ENCODE measurements at places on chromosomes 2 and 18.

- DNase-seq = no peak
Measured at GRCh38 chr2:45649858-45650811, 1.3 kb upstream of the PRKCE start.

- peak; percentile 8 for DNase-seq
Measured at GRCh38 chr18:54828281-54828881, at the start of gene RAB27B. Gene RAB27B, plus strand, starts transcription at chr18:54828477. Its CDS starts 49,109 bp downstream, at chr18:54877586.

- no peak for DNase-seq
Measured at GRCh38 chr2:148875387-148876051, 492 bp downstream of the KIF5C start.

GRCh38 chr18:6591491-6591890 is 138.0 kb upstream of the ARHGAP28 start:
- no peak for DNase-seq

- DNase-seq = no peak
Measured at GRCh38 chr2:47129191-47129706, 25.9 kb downstream of the STPG4 start.

DNA sequence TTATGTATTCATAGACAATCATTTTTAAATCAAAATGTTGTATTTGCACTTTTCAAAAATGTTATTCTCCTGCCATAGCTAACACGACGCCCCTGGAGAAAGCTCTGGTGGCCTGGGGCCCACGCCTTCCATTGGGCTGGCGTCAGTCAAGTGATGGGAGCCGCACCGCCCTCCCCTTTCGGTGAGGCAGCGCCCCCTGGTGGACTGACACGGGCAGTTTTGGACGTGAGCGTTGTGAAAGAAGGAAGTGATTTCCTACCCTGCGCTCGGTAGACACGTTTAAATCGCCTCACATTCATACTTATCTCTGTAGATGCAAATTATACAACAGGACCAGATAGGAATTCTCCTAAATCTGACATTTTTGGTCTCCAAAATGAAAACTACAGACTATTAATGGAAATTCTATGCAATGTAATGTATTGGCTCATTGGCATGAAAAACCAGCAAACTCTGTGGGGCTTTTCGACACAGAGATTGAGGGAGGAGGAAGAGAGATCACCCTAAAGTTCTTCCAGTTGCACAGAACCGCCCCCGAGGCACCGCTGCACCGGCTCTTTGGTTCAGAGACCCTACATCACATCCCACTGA is 326.2 kb upstream of the SOX11 start:
- DNase-seq = peak; percentile 82

DNA sequence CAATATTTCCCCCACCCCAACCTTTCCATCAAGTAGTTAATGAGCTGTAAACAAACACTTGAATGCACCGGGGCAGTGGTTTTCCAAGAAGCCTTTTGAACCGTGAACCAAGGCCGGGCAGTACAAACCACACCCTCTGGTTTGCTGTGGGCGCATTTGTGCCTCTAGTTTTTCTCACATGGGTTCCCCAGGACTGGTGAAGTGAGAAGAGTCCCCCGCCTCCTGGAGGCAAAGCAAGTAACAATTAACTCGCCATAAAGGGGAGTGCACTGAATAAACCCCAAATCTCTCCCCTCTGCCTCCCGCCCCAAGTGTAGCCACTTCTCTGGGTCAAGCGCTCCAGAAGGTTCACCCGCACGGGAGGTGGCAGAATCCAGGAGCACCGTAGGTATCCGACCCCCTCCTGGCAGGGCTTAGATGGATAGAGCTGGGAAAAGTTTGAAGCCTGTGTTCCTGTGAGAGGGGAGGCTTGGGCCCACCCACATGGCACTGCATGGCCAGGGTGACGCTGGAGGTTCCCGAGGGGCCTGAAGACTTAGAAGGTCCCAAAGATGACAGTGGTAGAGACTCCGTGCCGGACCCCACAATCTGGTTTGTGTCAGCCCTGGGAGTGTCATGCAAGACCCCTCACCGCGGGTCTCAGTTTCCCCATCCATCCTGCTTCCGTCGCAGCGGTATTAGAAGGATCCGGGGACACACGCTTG is 182.2 kb downstream of the SMAD2 start:
- DNase-seq = no peak

GRCh38 chr2:63840081-63840784 is 1.5 kb upstream of the UGP2 start:
- DNase-seq = peak; percentile 83

- no peak for DNase-seq
Measured at GRCh38 chr2:72080286-72081145, 67.1 kb downstream of the CYP26B1 start.

- DNase-seq = no peak
Measured at GRCh38 chr2:99960291-99960690, 182.1 kb downstream of the AFF3 start.

GRCh38 chr2:95289253-95289652 is 7.9 kb upstream of the KCNIP3 start:
- no peak for DNase-seq

GRCh38 chr2:202109737-202110184 is 36.7 kb downstream of the KIAA2012 start:
- DNase-seq = no peak

GRCh38 chr2:124797049-124797448 is 772.0 kb downstream of the CNTNAP5 start:
- DNase-seq = no peak

DNA sequence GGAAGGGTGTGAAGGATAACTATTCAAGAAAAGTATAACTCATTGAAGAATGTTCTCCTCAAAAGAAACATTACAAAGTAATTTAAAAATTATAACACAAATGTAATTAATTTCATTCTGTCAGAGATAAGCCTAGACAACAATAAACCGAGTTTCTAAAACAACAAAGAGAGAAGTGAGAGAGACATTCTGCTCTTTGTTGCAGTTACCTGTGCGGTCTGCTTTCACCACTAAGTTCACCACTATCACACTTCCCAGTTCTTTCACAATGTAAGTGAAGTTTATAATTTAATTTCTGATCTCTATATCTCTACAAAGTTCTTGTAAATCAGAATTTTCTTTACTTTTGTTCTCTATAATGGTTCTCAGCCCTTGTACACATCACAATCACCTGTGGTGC is 76.3 kb upstream of the FRZB start:
- DNase-seq = no peak

DNA sequence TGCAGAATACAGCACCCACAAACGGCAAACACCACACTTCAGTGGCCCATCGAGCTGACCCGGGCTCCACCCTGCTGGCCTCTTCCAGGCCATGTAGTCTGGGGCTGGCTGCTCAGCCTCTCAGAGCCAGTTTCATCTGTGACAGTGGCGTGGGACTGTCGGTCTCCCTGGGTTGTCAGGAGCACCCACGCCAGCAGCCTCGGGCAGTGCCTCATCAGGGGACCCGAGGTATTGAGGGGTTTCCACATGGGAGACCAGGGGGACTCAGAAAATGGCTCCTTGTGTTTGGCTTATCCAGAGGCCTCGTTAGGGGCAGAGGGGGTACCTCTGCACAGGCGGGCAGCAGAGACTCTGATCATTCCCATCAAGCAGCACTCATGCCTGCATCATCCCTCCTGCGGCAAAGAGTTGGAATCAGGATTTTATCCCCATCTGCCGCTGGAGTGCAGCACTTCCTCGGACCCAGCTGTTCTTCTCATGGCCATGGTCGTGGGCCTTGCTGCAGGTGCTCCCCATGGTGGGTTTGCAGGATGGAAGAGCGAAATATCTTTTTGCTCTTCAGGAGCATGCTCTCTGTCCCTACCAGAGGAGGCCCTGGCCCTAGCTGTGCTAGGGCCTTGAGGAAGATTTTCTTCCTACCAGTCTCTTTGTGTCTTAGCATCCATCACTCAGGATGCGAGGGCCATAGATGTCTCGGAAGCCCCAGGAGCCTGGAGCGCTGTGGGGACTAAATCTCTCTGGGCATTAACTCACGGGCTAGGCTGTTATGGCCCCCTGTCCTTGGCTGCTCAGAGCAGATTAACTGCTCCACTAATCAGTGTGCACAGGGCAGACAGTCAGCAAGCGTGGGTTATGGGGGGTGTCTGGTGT is 100.8 kb downstream of the CLIP4 start:
- no peak for DNase-seq

DNA sequence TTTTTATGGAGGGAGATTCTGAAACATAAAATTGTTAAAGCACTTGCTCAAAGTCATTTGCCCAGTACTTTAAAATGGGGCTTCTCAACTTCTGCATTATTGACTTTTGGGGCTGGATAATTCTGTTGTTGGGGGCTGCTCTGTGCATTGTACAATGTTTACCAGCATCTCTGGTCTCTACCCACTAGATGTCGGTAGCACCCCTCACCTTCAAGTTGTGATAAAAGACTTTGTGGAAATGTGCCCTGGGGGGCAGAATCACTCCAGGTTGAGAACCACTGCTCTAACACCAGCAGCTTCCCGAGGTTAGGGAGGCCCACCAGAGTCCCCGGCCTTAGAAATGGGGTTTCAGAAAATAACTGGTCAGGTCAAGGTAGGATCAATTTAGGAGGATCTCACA is 26.8 kb upstream of the CUL3 start:
- no peak for DNase-seq

GRCh38 chr2:239302808-239303557 is 97.8 kb downstream of the HDAC4 start:
- no peak for DNase-seq

- peak; percentile 74 for DNase-seq
Measured at GRCh38 chr18:35192415-35192814, 48.4 kb upstream of the ZNF397 start.
